ENCODE measurements at places on chromosomes 4 and X. TPM values are rescaled to one million over a fixed set of nuclear protein-coding genes. Genes with fewer than 3 reads are reported as not detected.

- no peak for DNase-seq
Measured at GRCh38 chrX:9352243-9352642, 112.6 kb upstream of the TBL1X start.

DNA sequence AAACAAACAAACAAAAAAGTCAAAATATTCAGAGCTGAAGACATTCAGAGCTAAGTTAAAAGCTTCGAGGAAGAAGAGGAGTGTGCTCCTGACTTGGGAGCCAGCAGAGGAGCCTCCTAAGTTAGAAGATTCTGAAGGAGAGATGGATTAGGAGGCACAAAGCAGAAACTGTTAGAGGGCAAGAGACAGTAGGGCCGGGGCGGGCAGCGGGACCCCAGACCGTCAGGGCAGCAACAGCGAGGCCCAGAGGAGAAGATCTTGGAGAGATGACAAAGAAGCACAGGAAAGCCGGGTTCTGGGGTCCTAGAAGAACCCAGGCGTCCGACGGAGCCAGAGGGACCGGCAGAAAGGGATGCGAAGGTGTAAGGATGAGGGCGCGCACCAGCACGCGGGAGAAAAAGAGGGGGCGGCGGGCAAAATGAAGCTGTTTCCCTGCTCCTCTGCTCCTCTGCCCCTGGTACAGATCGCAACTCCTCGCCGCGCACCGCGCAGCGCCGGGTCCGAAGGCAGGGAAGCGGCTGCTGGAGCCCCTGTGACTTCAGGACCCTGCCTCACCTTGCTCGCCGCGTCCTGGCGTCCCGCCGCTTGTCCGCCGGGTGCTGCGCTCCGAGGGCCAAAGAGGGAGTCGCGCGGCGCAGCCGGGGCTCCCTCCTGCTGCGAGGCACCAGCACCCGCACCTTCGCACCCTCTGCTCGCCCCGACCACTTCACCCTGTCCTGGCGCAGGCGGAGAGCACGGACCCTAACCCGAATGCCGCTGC, 477 bp downstream of the KLHL13 start:
- DNase-seq: peak; percentile 74

GRCh38 chr4:1177274-1178141, 5.1 kb upstream of the SPON2 start:
- DNase-seq: peak; percentile 73

- DNase-seq: peak; percentile 89
Measured at GRCh38 chr4:37890801-37891259, at the start of gene TBC1D1. TBC1D1 (plus strand) TSS chr4:37891084; CDS start chr4:37902096, 11,012 bp downstream.

The XKRX gene
- total RNA-seq: not detected

The SSX2B gene
- not detected for total RNA-seq

The GABRG1 gene
- not detected for total RNA-seq
